Left ventricle myocardium superior (tissue), 1 donor: ENCODE measurements at places on chromosomes 5 and 9. TPM values are rescaled to one million over a fixed set of nuclear protein-coding genes. Genes with fewer than 3 reads are reported as not detected.

- DNase-seq = no peak
Observed at GRCh38 chr5:150481972-150482406, 25.9 kb upstream of the NDST1 start.

- DNase-seq = peak; percentile 76
Observed at GRCh38 chr5:141369994-141370848, at the start of gene PCDHGB3. PCDHGB3 (plus strand) TSS chr5:141370242; CDS start chr5:141370395, 153 bp downstream.

GRCh38 chr9:93081931-93082330 is 14.1 kb upstream of the CARD19 start:
- no peak for DNase-seq

- DNase-seq = no peak
Observed at GRCh38 chr5:40798801-40799210, 632 bp upstream of the PRKAA1 start.

- DNase-seq = no peak
Observed at GRCh38 chr5:59051951-59052350, 469.1 kb downstream of the RAB3C start.

DNA sequence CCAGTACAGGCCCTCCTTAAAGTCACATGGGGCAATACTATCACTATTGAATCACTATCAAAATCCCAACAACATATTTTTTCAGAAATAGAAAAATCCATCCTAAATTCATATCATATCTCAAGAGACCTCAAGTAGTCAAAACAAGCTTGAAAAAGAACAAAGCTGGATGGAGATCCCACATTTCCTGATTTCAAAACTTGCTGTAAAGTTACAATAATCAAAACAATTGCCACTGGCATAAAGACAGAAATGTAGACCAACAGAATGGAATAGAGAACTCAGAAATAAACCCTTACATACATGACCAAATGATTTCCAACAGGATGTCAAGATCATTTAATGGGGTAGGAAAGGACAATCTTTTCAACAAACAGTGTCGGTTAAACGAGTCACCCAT is 41.3 kb upstream of the CDKN2AIPNL start:
- DNase-seq = no peak

- DNase-seq = no peak
Observed at GRCh38 chr5:133233616-133234015, 181.8 kb downstream of the HSPA4 start.

The SEMA6A gene
- 6.4 TPM for total RNA-seq

The FSD1L gene
- total RNA-seq = 4.8 TPM

DNA sequence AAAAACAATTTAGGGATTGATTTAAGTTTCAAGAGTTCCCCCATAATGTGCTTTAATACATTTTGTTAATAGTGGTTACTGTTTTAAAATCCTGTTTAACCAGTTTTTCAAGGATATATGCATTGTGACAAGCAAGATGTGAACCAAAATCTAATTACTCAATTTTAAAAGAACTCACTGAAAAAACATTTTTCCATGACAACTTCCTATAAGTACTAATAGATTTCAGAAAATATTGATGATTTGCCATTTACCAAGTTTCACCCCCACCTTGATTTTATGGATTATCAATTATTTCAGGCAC is 4.9 kb upstream of the DNAJC21 start:
- DNase-seq = no peak

The MSMP gene
- not detected for total RNA-seq

The CENPK gene
- total RNA-seq = 0.99 TPM

GRCh38 chr5:165795073-165795472 is 2289.7 kb downstream of the MAT2B start:
- no peak for DNase-seq

GRCh38 chr5:36066540-36067210 is at the start of gene UGT3A2:
UGT3A2 (minus strand) TSS chr5:36066882; CDS start chr5:36066789, 93 bp downstream.
- no peak for DNase-seq

DNA sequence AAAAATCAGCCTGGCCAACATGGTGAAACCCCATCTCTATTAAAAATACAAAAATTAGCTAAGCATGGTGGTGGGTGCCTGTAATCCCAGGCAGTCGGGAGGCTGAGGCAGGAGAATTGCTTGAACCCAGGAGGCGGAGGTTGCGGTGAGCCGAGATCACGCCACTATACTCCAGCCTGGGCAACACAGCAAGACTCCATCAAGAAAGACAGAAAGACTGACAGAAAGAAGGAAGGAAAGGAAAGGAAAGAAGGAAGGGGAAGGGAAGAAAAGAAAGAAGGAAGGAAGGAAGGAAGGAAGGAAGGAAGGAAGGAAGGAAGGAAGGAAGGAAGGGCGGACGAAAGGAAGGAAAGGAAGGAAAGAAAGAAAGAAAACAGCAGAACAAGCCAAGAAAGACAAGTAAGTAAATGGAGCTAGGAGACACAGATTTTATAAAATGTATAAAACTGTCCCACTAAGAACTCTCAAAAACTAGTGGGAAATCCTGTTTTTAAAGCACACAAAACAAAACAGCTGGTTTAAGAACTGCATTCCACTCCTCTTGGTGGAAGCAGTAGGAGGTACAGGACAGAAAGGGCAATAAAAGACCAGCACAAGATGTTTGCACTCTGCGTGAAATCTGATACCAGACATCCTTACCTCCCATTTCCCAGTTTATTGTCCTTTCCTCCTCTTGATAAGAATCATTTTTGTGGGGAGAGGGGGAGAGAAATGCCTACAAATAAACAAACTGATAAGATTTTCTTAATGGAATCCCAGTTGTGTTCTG is 46.7 kb downstream of the MYO10 start:
- DNase-seq = no peak

- DNase-seq = no peak
Observed at GRCh38 chr9:28051559-28052503, 478.6 kb upstream of the C9orf72 start.

The OMD gene
- 4.4 TPM for total RNA-seq

DNA sequence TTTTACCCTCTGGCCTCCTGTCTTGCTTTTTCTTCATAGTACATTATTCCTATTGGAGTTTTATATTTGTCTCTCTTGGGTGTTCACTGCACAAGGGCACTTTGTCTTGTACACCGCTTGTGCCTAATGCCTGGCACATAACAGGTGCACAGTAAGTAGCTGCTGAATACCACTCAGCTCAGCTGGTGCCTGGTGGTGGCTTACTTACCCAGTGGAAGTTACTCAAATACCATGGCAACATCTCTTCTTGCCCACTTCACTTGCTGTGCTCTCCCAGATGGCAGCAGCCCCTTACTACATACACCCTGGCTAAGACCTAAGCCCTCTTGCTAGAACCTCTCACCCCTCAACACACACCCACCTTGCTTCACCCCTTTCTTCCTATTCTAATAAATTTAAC is 11.3 kb upstream of the SKP1 start:
- no peak for DNase-seq
